ENCODE measurements at places on chromosomes 2 and 18.
A peak's percentile ranks its signal among the peaks of the same experiment; 100 is the strongest.

GRCh38 chr18:48621815-48622555 lies 83.2 kb downstream of the CTIF start:
- no peak for DNase-seq

DNA sequence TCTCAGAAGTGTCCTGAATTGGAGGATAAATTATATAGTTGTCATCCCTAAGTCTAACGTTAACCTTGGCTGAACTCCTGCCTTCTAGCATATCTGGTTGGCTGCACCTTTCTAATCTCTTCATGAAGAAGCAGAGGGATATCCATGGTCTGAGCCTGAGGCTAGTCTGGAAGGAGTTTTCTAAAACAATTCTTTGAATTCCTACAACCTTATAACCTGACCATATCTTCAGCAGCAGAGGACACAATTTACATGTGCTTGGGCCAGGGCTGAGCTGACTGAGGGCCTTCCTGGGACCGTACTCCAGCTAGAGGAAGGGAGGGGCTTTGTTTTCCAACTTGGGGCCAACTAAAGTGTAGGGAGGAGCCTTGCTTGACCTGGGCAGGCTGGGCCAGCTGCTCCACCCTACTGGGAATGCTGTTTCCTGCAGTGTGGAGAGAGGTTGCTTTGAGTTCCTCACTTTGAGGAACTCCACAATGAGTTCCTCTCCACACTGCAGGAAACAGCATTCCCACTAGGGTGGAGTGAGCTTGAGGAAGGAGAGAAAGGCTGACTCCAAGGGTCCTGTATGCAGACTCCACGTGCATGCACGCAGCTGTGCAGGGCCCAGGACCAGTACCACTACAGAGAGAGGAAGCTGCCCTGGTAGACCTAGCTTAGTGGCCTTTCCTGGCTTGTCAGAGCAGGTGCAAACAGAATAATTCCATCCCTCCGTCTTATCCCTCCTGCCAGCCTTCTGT lies 19.6 kb downstream of the CEP68 start:
- DNase-seq = no peak

- no peak for DNase-seq
Measured at GRCh38 chr2:43349904-43350303, 123.5 kb upstream of the ZFP36L2 start.

DNA sequence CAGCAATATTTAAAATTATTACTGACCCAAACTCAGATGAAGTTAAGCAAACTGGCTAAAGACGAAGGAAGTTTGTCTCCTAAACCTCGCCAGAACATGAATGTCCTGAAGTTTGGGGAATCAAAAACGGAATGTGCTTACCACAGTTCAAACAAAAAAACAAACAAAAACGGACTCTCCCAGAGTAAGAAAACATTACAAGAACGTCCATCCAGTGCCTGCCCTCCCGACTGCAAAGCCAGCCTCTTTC lies 1.1 kb downstream of the KANSL1L start:
- no peak for DNase-seq

- DNase-seq = no peak
Measured at GRCh38 chr18:6793455-6793854, 63.9 kb downstream of the ARHGAP28 start.

DNA sequence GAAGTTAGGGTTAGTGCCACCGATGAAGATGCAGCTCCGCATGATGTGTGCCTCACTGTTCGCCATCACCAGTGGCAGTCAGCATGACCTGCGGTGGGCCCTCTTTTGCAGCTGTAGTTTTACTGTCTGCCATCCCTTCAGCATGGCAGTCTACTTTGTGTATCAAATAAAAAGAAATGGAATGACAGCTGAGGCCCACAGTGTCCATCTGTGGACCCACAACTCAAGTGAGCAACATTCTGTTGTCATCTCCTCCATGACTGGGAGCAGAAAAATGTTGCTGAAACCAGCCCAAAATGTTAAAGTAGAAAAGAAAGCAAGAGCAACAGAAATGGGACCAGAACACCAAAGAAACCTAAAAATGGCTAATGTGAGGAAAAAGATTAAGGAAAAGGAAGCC lies 128.7 kb downstream of the MEP1B start:
- DNase-seq = no peak

DNA sequence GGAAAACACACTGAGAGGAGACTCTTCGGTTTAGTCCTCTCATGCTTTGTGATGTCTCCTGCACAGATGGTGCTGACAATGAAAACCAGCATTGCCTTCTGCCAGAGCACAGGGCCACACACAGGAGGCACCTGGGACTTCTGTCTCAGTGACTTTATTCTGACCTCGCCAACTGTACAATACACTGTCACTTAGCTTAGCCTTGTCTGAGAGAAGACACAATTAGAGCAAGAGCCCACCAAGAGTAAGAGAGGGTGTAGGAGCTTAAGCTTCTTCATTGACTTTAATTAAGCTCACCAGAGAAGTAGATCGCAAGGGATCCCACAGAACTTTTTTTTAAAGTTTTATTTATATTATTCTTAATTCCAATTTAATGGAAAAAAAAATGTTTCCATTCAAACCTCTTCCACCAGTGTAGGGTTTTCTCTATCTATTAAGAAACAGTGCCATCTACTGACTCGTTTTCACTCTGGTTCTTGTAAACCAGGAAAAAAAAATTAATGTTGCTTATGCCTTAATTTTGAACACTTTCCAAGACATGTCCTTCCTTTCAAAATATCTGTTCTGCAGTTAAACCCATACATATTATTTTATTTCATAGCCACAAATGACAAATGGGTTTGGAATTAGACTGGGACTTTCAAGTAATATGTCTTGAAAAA lies 42.4 kb upstream of the DDX18 start:
- no peak for DNase-seq

DNA sequence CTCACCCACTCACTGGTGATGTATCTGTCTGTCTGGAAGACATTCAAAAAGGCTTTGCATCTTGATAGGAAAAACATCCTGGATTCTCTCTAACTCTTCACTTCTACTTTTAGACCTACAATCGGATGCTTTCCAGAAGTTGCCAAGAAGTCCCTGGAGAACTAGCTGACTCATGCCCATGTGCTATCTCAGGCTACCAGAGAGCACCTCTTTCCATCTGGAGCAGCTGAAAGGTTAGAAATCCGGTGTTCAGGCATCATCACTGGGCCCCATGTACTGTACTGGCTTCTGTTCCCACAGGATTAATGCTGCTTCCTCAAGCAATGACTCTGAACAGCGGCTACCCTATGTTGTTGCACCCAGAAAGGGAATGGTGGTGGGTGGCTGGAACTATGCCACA lies 259.0 kb downstream of the NBAS start:
- DNase-seq = no peak

DNA sequence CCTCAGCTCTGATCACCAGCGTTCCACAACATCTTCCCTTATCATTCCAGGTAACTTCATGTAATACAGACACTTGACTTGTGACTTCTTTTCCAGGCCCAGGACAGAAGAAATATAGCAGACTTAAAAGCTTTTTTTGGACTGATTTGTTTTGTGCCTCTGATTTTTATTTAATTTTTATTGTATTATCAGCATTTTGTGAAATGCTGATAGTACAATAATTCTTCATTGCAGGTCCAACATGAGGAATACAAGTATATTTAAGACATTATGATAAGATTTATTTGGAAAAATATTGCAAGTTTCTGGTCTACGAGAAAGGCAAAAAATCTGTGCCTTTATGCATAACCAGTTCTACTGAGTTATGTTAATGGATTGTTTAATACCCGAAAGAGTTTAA lies 94.5 kb upstream of the THUMPD2 start:
- DNase-seq = no peak

DNA sequence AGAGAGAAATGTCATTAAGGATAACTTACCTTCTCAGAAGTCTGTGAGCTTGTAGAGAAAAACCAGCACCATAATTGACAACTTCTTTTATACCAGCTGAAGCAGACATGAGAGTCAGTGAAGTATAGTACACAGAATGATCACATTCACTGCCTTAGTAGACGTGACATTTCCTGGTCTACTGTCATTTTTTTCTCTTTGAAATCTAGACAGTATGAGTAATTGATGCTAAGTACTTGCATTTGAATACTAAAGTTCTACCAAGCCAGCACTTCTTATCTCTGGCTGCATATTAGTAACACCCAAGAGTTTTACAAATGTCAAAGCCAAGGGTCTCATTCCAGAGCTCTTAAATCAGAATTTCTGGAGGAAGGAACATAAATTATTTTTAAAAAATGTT lies 25.4 kb upstream of the ACADL start:
- DNase-seq = no peak

GRCh38 chr2:47073641-47074040 lies 81.5 kb downstream of the STPG4 start:
- DNase-seq = no peak

DNA sequence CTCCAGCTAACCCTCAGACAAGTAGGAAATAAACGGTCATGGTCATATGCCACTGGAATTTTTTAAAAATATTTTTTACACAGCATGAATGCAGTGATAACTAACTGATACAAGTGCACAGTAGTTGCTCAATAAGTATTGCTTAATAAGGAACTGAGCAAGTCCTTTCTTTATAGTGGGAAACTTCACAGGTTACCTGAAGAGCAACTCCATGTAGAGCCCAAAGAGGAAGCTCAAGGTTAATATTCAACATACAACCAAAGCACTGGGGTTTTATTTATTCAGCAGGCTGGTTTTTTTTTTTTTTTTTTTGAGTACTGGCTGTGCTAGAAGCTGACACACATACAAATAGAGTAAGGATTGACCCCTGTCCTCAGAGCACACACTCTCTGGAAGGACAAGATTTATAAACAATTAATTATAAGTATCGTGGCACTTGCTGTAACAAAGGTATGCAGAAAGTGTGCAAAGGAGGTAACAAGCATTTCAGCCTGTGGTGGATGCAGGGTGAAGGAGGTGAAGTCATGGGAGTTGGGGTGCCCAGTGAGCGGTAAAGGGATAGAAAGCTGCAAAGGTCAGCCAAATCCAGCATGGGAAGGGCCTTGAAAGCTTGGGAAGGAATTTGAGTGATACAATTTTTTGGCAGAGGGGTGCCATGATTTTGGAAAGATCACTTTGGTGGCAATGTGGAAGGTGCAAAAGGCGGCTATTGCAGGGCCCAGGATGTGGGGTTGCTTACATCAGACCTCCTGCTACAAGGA lies 52.7 kb downstream of the ATOH8 start:
- no peak for DNase-seq

- DNase-seq = no peak
Measured at GRCh38 chr18:32156855-32157254, 33.0 kb upstream of the MEP1B start.

DNA sequence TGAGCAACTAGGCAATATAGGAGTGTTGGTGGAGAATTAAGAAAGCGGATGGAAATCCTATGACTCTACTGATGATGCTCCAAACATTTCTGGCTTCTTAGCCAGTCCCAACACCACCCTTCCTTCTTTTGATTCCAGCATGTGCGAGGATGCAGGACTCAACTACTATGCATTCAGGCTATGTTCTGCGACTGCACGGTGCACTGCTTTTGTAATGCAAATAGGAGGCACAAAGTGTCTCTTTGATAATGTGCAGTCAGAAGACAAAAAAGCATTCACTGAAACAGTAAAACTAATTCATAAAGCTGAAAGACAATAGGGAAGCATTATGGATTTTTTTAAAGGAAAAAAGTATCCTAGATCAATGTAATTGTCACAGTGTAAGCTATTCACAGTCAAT lies 106.7 kb downstream of the MEIS1 start:
- no peak for DNase-seq

DNA sequence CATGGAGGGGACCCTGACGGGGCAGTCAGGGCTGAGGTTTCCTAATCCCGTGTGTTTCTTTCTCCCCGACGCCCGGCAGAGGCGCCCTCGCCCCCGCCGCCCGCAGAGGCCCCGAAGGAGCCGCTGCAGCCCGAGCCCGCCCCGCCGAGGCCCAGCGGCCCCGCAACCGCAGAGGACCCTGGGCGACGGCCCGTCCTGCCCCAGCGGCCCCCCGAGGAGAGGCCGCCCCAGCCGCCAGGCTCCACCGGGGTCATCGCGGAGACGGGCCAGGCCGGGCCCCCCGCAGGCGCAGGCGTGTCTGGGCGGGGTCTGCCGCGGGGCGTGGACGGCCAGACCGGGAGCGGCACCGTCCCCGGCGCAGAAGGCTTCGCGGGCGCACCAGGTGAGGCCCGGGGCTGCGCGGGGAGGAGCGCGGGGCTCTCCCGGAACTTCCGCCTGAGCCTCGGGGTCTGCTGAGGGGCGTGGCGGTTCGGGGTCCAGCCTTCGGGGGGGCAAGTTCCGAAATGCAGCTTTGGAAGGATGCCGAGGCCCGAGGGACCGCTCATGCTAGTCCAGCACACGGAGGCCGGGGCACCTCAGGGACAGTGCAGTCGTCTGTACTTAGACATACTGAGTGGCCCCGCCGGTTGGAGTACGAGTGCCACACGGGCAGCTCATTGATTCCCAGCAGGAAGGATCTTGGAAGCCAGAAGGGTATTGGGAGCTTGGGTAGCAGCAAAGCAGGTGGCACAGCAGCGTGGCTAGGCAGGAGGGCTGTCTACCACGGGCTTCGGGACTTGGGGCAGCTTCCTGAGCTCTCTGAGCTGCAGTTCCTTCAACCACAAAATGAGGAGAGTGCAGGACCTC lies 60.1 kb downstream of the EMILIN2 start:
- DNase-seq = peak; percentile 50

DNA sequence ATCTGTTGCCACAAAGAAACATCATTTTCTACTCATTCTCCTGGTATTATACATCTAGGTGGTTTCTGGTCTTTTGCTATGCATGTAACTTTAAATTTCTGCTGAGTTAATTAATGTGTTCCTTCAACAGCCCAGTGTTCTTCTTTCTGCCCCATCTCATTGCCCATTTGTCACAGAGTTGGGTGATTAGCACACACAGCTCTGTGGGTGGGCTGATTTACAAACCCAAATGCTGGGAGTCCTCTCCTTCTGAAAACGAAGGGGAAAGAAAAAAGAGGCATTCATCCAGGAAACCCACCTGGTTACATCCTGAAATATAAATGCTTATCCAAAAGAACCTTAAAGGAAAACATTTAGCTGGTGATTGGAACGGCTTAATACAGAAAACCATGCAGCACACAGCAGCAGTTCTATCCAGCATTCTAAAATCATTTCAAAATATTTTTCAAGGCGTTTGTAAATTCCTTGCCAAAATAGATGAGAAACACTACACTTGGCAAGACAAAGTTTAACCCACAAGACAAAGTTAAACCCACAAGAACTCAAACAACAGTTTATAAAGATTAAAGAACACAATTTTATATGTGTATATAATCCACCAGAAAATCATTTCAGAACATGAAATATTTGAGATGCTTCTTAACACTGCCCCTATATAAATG lies 177.9 kb downstream of the ANTXR1 start:
- no peak for DNase-seq

DNA sequence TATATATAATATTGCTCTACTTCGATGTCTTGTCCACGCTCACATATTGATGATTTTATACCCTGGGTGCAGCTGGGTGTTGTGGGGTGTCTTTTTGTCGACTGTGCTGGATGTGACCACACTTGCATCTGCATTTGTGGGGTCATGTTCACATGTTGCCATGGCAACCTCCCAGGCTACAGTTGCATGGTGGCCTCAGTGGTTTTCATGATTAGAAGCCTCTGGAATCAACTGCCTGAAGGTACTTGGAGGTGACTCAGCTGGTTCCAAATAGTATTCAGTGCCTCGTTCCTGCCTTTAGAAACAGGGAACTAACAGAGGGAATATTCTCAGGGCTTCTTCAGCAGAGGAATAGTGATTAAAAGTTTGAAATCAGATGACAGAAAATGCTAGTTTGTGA lies 166.3 kb upstream of the NYAP2 start:
- DNase-seq = no peak

GRCh38 chr2:33014268-33014667 lies 67.5 kb downstream of the LTBP1 start:
- no peak for DNase-seq

GRCh38 chr2:222827417-222827816 lies 33.4 kb upstream of the ACSL3 start:
- DNase-seq = no peak

- DNase-seq = no peak
Measured at GRCh38 chr18:57087644-57088376, 59.1 kb upstream of the BOD1L2 start.

Data from left hindlimb (tissue), 1 donor.